Fibroblast of skin of left biceps (primary cell): ENCODE measurements at places on chromosomes 4 and X.

- DNase-seq: no peak
Measured at GRCh38 chr4:4368809-4369580, 17.9 kb upstream of the NSG1 start.

DNA sequence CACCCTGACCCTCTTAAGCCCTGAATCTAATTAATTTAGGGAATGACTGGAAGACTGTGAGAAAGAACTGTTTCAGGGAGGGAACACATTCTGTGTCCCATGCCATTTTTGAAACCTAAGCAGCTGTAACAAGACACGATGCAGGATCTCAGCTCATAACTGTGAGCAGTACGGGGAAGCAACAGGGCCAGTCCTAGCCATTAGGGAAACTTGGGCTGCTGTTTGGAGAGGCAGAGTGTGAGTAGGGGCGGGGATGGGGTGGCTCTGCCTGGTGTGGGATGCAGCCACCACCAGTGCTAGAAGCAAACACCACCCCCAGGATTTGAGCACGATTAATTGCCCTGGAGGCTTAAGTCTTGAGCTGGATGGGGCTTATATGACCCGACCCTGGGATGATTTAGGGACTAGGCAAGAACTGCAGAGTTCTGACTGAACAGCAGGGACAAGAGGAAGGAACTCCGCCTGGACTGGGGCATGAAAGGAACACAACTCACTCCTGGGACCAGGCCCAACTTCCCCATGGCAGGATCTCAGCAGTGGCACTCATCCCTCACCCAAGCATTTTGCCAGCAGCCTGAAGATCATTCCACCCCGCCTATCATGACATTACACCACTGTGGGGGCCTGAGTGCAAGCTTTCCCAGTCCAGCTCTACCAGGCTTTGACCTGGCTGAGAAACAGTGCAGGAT is 43.1 kb downstream of the ATRX start:
- DNase-seq: no peak

DNA sequence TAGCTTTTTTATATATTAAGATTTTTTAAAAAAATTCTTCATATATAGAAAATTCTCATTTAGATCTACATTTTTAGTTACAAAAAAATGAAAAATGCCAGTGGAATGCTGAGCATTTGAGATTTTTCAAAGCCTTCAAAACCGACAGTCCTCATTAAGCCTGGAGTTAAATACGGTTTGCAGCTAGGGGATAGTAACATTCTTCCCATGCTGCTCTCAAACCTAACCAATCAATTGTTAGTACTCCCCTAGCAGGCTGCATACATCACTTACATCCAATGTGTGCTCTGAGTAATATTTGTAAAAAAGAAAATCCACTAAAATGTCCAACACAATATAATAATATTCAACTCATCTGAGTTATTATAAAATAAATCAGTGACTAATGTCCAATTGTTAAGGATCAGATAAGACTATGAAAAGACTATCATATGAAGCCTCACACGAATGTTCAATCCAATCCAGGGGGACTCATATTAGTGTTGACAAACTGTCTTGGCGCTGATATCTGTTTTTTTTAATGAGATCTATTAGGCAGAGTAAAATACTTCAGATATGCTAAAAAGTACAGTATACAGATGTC is 227.6 kb upstream of the MAB21L2 start:
- no peak for DNase-seq

DNA sequence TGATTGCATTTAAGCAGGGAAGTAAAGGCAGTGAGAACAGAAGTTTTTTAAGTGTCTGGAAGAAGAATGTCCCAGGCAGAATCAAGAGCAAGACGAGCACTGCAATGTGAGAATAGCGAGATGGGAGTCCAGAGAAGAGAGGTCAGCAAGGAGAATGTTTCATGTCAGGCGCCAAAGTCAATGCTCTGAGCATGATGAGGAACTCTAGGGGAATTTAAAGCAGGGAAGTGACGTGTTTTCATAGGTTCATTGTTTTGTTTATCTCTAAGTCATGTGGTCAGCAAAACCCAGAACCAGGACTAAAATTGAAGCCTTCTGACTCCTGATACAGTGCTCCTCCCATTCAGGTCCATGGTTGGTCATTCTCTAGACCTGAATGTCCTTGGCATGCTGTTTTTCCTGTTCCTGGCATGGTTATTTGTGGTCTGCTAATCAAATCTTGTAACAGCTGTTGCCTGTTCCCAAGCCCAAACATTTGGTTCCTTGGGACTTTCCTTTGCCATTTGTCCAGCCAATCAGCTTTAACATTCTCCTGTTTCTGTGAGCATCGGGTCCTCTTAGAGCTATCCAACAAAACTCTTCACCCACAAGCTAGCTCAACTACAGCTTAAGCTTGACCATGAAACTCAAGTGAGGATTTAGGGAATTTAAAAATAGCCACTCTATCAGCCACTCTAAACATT is 37.7 kb downstream of the PTCHD1 start:
- DNase-seq: no peak

GRCh38 chr4:183612329-183613250 is 46.4 kb downstream of the RWDD4 start:
- no peak for DNase-seq

DNA sequence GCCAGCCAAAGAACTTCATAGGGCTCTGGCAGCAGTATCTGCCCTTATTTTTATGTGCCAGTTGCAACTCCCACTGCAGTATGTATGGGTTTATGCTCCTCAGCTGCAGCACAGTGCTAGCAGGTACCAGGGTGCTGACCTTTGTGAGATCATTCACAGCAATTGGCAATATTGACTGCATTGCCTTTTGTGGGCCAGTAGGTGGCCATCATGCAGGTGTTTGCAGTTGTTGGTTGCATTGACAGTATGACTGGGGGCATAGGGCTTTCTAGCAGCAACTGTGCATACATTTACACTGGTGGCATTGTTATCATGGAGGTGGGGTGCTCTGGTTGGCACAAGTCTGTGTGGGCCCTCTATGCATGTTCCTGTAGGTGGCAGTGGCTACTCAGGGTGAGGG is 42.5 kb downstream of the FAAH2 start:
- DNase-seq: no peak

DNA sequence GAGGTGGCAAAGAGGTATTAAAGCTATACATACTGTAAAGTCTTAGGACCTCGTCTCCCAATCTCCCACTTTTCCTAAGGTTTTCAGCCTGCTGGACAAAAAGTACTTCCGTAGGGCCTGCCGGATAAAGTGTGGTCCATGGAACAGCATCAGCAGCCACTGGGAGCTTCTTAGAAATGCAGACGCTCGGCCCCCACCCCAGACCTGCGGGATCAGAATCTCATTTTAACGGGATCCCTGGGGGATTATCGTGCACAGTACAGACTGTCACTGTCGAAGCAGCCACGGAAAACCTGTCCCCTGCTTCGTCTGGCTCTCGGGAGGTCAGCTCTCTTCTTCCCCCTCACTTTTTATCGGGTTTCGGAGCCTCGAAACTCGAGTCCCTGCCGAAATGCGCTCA is 802 bp downstream of the ADGRG2 start:
- DNase-seq: no peak
